ENCODE measurements at places on chromosomes 11 and 22.

DNA sequence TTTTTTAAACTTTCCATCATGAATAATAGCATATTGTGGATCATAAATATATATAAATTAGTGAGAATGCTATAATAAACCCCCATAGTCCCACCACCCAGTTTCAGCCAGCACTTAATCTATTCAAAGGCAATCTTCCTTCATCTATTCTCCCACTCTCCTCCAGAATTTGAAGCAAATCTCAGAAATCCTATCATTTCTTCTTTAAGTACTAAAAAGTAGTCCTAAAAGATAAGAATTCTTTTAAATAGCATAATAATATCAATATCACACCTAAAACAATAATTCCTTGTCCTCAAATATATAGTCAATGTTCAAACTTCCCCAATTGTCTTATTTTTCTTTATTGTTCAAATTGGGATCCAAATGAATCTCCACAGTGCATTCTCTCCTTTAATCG is 24.6 kb upstream of the ROBO3 start:
- no peak for DNase-seq

DNA sequence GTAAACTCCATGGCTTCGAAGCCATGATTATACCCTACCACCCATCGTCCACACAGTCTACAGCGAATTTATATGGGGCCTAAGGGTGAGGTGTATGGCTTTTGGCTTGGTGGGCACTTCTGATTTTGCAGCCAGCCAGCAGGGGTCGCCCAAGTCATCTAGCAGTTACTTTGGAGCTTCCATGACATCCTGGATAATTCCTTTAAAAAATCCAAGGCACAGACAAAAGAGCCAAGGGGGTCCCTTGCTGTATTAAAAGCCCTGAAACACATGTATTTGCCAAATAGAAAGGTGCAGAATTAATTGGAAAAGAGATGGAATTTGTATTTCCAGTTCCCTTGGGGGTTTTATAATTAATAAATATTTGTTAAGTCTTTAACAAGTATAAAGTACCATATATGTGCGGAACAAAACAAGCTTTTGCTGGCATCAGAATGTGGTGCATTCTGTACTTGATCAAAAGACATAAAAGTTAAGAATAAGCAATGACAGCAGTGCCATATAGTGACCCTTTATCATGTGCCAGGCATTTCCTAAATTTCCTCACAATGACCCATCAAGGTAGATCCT is 132.8 kb upstream of the PITPNB start:
- DNase-seq = no peak

DNA sequence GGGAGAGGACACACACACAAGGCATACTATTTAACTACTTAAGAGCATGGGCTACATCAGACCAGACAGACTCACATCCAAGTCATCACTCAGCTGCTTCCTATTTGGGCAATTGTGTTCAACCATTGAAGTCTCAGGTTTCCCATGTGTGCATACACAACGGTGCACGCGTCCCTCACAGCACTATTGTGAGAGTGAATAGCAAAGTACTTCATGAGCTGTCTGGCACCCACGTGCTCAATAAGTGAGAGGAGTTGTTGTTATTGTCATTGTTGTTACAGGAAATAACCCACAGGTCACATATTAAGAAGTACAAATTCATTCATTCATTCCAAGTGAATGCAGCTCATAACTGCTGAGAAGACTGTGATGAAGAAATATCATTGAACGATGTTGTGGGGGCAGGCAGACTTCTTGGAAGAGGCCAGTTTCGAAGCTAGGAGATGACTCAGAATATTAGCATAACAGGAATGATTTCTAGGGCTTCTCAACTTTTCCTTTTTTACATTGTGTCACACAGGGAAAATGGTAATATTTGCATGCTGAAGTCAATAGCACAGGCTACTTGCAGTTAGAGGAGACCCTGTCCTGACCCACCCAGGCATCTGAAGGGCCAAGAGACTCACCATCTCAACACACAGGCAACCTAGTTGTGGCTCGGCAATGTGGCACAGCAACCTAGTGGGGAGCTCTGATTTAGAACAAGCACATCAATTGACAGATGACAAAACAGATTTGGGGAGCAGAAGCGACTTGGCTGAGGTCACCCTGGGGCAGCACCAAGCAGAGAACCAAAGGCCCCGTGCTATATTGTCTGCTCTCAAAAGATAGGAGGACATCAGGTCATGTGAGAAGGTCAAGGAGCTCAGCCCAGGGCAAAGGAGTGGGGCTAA is 606.0 kb downstream of the BUD13 start:
- no peak for DNase-seq

DNA sequence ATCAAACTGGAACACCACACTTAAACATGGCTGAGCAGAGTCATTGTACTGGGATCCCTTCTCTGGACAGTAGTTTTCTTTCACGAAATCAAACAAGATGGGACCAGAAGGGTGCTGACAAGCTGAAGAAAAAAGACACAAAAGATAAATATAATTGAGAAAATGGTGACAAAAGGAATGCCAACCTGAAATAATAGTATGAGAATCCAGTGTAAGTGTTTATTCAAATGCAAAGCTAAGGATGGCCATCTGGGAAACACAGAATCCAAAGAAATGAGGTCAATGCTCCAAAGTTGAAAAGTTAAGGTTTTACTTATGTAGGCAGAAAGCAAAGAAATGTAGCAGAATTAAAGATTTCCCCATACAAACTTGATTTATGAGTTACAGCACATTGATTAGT is 5.3 kb upstream of the OR52E5 start:
- no peak for DNase-seq

DNA sequence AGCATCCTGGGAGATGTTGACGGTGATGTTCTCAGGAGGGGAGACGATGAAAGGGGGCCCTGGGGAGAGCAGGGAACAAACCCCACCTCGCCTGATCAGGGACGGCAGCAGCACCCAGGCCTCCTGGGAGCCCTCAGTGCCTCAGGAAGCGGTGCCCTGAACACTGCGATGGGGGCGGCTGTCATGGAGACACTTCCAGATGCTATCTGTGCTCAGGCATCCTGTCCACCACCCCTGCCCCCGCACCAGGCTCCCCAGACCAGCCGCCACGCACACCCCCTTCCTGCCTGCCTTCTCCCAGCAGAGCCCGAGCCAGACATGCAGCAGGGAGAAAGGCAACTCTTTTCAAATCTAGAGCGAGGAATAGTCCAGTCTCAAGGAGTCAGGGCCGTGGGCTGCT is 20.6 kb downstream of the IGSF9B start:
- DNase-seq = no peak

GRCh38 chr11:6531267-6531752 is 34.2 kb downstream of the DNHD1 start:
- DNase-seq = no peak

DNA sequence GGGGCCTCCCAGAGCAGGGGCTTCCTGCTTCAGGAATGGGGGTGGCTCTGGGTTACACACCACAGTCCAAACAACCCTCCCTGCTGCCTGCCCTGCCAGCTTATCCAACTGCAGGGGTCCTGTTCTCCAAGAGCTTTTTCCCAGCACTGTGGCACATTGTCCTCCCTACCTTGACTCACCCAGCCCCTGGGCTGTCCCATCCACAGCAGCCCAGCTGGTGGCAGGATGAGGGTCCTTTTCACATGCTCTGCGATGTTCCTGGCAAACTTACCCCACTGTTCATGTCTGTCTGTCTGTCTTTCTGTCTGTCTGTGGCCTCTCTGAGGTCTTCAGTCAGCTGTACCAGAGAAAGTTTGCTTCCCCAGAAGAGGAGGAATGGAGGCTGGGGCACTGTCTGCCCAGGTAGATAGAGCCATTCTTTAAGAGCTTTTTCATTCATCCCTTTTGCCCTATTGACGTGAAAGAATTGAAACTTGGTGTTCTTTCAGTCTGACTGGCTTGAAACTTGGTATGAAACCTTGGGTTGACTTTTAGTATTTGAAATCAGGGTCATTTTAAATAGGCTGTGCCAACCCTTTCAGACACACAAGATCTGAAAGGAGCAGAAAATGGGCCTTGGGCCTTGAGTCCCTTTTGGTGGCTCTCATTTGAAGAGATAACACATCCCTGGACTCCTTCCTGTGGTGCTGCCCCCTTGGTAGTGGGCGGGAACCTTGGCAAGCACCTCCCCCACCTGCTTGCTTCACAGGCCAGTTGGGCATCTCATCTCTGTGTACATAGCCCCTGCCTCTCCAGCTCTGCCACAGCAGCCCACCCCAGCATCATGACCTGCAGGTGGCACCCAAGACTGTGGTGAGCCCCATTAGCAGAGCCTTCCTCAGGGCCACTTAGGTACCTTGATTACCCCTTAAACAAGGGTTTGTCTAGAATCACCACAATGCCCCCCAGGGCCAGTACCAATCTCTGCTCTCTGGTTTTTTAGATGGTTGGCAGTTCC is 74.6 kb upstream of the SUSD2 start:
- peak; percentile 32 for DNase-seq

DNA sequence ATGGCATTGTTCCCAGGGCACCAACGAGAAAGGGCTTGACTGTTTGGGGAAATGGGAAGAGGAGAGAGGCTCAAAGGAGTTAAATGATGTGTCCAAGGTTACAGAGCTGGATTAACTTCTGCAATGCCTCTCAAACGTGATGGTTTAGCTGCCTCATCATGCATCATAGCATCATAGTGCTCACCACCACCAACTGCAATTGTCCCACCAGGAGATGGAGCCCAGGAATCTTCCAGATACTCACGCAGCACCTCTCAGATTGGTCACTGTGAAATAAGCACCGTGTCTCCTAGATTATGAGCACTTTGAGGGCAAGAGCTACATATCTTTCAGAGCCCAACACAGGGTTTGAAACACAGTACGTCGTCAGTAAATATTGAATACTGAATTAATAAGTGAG is 69.2 kb downstream of the PRSS23 start:
- DNase-seq = no peak

- DNase-seq = no peak
These were observed 23.8 kb downstream of the SHISAL1 start for GRCh38 chr22:44288913-44289312.

- DNase-seq = no peak
These were observed 25.0 kb downstream of the TXN2 start for GRCh38 chr22:36456464-36456845.

- no peak for DNase-seq
These were observed 590.0 kb downstream of the METTL15 start for GRCh38 chr11:28697920-28698827.

DNA sequence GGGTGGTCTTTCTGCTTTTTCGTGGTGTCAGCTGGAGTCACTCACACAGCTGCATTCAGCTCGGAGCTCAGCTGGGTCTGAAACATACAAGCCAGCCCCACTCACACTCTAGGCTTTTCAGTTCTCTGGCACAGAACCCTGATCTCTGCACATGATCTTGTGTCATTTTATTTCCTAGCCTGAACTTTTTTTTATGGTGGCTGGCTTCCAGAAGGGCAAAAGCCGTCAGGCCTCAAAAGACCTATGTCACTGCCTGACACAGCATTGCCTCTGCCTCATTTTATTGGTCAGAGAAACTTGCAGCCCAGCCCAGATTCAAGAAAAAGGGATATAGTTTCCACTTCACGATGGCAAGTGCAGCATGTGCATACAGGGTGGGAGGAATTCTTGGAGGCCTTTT is 117.8 kb downstream of the NTM start:
- DNase-seq = no peak

GRCh38 chr11:67614730-67615714 is 8.3 kb downstream of the NDUFV1 start:
- DNase-seq = peak; percentile 59

Measured in GM06990 (cell line).